Activated effector memory CD4-positive, alpha-beta T cell treated with Interleukin-2 at 50 U/mL for 16 hours (primary cell): ENCODE measurements at places on chromosomes 7 and 10.

DNA sequence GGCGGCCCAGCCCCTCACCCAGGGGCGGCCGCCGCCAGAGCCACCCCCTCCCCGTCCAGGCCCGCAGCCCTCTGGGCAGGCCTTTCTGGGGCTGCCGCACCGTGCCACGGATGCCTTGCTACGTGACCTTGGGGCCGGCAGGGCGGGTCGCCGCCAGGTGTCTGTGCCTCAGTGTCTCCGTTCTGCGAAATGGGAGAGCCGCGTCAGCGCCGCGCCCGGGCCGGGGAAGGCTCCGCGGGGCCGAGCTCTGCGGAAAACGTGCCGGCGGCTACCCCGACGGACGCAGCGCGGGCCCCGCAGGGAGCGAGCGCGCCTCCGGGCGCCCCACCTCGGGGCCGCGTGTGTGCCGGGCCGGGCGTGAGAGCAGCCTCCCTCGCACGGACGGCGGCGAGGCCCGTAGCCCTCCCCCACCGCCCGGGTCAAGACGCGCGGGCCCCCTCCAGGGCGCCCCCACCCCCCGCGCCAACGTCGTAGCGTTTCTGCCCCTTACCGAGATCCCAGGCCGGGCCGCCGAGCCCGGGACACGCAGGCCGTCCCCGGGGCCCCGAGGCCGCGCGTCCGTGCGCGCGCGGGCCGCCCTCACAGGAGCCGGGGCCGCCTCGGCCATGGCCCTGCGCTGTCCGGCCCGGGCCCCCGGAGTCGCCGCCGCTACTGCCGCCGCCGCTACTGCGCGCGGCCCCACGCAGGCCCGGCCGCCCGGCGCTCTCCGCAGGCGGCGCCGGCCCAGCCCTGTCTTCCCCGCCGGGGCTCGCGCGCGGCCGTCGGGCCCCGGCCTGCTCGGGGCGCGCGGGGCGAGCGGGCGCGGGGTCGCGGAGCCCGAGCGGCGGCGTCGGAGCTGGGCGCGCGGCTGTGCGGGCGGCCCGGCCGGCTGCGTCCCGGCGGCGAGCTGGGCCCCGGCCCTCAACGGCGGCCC, 1.1 kb downstream of the ZNF777 start:
- DNase-seq: no peak

DNA sequence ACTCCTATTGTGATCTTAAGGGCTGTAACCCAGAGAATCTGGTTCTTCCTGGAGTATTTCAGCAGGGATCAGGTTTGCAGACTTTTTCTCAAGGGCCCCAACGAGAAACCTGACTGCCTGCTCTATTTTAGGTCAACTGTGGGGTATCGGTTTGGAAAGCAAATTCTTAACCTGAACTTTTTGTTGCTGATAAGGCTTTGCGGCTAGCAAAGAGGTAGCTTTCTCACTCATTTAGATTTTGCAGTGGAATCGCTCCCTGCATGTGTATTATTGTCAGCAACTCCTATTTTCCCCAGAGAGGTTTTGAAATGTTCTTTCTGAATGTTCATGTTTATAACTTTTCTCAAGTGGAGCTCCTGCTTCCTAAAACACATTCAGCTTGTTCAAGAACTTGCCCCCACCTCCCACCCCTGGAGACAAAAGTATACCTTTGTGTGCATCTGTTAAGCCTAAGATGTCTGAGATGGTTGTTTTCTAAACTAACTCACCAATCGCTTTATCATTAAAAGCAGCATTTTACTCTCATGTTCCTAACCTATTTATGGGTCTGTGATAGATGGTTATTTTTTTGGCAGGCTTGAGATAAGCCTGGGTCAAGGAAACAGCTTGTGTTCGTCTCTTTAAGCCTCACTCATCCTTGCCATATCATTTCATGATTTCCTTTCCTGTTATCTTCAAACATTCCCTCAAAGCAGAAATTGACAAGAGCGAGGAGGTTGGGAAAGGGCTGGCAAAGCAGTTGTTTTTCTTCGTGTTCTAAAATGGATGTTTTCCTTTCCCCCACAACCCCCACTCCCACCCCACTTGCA, 129.8 kb downstream of the BAMBI start:
- DNase-seq: no peak

- DNase-seq: no peak
Observed at GRCh38 chr7:30201161-30201666, 66.4 kb downstream of the MTURN start.

- DNase-seq: no peak
Observed at GRCh38 chr10:103580430-103580829, 86.9 kb downstream of the NEURL1 start.

GRCh38 chr10:105827133-105827532, 1186.0 kb downstream of the SORCS3 start:
- DNase-seq: no peak

DNA sequence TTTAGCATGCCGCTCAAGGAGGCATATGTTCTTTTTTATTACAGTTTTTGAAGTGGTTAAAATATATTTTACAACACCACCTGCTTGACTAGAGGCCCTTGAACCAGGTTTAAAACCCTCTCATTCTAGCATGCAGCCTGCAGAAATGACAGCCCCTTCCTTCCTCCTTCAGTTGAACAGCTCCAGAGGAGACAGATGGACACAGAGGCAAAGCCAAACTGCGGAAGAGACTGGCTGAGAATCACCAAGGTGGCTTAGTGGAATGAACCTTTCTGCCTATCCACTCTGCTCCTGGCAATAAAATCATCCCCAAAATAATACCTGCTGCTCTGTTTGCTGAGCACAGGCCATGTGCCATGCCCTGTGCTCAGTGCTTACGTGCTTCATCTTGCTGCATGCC, 23.9 kb upstream of the PLPP4 start:
- no peak for DNase-seq

DNA sequence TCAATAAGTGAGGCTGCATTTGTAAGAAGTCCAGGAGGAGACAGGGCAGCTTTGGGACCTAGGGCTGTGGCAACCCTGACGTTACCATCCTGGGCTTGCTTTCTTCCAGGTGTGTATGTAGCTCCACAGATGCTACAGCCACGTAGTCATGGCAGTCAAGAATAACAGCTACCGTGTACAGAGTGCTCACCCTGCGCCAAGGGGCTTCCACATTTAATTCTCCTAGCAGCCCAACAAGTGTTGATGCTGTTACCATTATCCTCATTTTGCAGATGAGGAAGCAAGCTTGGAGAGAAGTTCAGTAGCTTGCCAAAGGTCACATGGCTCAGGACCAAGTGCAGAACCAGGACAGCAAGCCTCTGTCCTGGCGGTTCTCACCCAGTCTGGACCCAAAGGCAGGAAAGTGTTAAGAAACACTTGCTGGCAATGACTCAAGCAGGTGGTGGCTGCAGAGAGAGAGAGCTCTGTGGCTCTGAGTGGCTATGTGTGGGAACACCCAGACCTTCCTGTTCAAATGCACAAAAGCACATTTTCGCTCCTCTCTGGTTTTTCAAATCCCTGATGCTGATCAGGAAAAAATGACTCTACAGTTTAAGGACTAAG, 89.8 kb downstream of the CREM start:
- no peak for DNase-seq

- DNase-seq: no peak
Observed at GRCh38 chr10:28217848-28218247, 85.0 kb downstream of the MPP7 start.

DNA sequence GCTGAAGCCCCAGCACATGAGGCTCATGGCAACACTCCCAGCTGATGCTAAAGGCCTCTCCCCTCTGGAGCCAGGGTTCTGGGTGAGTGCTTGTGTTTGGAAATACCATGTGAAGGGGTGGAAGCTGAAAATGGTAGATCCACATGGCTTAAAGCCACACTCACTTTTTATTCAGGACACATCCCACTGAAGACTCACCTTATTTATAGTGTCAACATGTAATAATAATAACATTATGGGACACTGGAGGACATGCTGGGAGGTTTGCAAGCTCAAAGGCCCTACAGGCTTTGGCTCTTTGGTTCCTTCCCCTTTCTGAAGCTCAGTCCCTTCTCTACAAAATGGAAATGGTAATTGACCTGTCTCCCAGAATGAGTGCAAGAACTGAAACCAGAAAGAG, 318.0 kb downstream of the GRID1 start:
- DNase-seq: no peak

DNA sequence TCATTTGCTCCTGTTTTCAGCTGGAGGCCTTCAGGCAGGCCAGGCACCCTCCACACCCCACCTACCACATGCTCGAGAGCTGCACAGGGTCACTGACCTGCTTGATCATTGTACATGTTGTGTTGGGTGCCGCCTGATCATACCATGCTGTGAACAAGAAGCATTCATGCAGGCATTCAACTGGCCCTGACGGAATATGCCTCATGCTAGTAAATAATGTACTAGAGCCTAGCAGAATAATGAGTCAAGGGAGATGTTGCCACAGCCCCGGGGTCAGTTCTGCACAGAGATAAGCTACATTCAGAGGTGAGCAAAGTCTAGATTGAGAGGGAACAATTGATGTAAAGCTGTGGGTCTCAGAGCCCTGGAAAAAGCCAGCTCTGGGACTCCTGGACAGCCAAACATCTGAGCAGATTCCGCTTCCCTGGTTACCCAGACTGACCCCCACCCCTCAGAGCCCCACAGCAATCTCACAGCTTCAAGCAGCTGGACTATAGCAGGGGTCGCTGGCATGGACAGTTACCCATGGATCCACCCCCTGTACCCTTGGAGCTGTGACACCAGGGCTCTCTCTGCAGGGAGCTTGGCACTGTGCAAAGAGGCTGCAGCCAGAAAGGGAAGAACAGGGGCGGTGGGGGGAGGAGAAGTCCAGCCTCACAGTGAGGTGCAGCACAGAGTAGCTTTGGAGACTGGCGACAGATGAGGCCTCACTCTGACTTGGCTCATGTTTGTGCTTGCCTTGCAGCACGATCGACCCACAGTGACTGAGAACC, 86.6 kb downstream of the FRMPD2 start:
- DNase-seq: no peak

- DNase-seq: no peak
Observed at GRCh38 chr10:118239236-118239630, 102.9 kb downstream of the FAM204A start.

DNA sequence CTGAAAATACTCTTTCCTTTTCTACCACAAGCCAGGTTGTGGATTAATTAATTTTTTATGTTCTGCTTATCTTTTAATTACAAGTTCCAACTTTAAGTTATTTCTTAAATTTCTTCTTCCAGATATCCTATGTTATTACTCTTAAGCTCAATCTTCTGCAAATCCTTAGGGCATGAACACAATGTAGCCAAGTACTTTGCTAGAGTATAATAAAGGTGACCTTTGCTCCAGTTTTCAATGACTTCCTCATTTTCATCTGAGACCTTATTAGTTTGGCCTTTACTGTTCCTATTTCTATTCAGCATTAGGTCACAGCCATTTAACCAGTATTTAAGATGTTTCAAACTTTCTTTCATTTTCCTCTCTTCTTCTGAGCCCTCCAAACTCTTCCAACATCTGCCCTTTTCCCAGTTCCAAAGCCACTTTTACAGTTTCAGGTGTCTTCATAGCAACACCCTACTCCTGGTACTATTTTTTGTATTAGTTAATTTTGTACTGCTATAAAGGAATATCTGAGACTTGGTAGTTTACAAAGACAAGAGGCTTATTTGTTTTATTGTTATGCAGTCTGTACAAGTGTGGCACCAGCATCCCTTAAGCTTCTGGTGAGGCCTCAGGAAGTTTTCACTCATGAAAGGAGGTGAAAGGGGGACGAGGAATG, 886.2 kb upstream of the GHITM start:
- no peak for DNase-seq

DNA sequence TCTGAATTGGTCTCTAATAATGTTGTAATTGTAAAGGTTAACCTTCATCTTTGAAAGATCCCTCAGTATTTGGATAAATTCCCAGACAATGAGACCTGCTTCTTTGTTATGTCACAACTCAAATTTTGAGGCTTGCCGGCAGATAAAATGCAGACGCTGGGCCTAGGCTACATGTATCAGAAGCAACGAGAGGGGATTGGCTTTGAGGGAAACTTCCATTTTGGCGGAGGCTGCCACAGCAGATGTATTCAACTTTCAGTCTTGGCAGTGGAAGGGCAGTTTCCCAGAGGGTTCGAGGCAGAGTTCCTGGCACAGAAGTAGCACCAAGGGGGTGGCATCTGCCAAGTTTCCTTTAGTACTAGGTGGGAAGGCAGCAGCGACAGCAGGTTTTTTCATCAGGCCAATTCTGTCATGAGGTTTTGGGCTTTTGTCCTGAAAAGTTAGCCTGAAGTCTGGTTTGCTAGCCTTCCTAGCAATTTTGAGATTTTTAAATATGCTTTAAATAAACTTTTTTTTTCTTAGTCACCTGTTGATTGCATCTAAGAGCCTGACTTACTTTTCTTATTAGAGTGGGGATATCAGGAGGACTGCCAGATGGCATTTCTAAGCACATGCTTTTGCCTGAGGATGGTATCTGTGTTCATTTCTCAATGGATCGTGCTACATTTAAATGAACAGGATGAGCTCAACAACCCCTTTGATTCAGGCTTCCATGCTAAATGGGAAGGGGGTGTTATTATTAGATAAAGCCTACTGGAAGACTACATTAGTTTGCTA, 89.5 kb upstream of the FAM3C start:
- no peak for DNase-seq

DNA sequence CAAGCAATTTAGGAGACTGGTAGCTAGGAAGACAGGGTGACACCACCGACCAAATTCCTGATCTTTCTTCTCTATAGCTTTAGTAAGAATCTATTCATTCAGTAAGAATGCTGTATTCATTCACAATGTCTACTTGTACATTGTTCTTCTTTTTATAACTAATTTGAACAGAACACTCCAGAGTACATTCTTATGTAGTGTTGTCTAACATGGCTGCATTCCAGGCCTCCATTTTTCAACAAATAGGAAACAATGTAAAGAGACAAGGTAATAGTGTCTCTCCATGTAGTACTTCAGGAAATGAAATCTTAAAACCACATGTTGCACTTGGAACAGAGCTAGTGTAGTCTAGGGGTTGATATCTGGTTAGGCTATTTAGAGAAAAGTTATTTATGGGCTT, 1.8 kb downstream of the VCL start:
- no peak for DNase-seq

DNA sequence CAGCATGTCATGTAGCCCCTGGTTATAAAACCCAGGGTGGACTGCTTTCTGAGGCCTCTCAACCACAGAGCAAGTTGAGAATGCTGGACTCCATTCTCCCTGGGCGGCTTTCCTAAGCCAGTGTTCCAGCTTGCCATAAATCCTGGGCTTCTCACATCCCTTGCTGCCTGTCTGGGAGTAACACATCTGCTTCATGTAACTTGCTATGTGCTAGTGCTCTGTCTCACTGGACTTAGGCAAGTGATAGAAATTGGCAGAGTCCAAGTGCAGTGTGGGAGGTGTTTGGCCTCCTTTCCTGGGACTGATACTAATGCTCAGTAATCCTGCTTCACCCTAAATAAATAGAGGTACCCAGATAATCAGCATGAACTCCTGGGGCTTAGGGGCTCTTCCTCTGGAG, 277.1 kb upstream of the POM121L12 start:
- DNase-seq: no peak

DNA sequence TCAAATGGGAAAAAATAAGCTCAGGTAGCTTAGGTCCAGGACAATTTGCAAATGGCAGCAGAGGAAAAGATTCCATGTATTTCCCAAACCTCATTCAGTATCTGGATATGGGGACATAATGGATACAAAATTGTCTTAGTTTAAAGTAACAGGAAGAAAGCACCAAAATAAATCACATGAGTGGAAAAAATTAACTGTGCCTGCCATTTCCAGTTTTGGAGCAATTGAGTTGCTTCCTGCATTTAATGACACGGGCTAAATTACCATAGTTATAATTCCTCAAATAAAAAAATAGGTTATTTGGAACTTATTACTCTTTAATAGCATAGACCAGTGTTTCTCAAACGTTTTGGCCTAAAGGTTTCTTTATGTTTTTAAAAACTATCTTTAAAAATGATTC, 6.3 kb upstream of the STAMBPL1 start:
- DNase-seq: no peak

- DNase-seq: no peak
Observed at GRCh38 chr10:16803464-16803863, 13.8 kb downstream of the RSU1 start.

GRCh38 chr7:155093596-155093995, 23.5 kb downstream of the HTR5A start:
- no peak for DNase-seq
